Neural crest cell (in vitro differentiated cells): ENCODE measurements at places on chromosomes 12 and 14. TPM values are rescaled to one million over a fixed set of nuclear protein-coding genes. Genes with fewer than 3 reads are reported as not detected.

LRRC9 gene
- 1.0 and 1.8 TPM in 2 replicates for total RNA-seq

ATP2B1 gene
- total RNA-seq = 50.8 and 54.1 TPM in 2 replicates

ATF7IP gene
- total RNA-seq = 204 and 212 TPM in 2 replicates

NFATC4 gene
- 44.3 and 47.8 TPM in 2 replicates for total RNA-seq

DNA sequence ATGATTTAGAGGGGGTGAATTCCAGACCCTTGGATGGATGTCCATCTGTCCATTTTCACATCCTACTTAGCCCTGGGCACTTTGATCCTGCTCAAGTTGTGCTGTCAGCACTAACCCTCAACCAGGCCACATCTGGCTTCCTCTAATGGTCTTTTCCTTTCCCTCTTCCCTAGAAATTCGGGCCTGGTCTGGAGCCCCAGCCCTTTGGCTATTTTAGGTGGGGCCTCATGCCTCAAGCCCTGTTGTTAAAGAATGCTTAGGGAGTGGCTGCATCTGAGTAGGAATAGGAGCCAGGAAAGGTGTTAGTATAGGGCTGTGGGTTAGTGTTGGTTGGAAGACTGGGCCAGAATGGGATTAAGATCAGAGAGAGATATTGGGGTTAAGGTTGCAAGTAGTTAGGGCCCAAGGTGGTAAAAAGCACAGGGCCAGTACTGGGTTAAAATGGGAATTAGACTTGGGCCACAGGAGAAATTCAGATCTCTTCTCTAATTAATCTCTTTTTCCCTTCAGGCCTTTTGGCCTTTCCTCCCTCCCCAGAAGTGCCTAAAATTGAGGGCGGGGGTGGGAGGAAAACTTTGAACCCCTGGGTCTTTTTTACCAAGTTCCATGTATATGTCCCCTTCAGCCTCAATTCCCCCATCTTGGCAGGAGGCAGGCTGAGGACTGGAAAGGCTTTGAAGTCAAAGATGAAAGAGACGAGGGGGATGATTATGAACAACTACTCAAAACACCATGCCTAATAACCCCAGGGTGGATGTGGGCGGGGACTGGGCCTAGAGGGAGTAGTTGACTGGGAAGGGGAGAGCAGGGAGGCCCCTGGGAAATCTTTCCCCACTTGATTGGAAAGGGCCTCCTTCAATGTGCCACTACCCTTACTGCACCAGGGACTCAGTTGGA, 4.0 kb upstream of the ZNF385A start:
- DNase-seq = no peak
